NCI-H1092 (cell line): ENCODE measurements at places on chromosomes 13 and 19.

GRCh38 chr19:46602392-46603194 is 1.5 kb downstream of the CALM3 start:
- no peak for DNase-seq

DNA sequence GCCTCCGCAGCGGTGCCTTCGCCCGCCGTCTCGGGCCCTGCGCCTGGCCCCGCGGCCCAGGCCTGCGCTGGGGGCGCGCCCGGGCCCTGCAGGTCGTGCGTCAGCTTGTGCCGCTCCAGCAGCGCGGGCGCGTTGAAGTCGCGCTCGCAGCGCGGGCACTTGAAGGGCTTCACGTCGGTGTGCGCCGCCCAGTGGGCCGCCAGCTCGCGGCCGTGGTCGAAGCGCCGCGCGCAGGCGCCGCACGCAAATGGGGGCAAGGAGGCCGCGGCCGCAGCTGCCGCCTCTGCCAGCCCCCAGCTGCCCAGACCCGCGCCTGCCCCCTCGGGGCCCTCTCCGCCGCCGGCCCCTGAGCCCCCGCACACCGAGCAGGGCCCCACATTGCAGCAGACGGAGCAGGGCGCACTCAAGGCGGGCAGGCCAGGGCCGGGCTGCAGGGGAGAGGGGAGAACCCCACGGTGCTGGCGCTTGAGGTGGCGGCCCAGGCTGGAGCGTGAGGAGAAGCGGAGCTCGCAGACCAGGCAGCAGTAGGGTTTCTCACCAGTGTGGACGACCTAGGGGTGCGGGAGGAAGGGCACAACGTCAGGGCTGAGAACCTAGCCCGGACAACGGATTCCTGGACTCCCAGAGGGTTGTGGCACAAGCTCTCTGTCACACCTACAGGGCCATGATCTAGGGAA is 6.1 kb downstream of the FIZ1 start:
- DNase-seq = no peak

- no peak for DNase-seq
Observed at GRCh38 chr13:112579310-112579843, 8.6 kb downstream of the TUBGCP3 start.

GRCh38 chr13:95924389-95924994 is 128.7 kb downstream of the UGGT2 start:
- DNase-seq = no peak

GRCh38 chr13:48155848-48156247 is 60.9 kb upstream of the MED4 start:
- DNase-seq = no peak

DNA sequence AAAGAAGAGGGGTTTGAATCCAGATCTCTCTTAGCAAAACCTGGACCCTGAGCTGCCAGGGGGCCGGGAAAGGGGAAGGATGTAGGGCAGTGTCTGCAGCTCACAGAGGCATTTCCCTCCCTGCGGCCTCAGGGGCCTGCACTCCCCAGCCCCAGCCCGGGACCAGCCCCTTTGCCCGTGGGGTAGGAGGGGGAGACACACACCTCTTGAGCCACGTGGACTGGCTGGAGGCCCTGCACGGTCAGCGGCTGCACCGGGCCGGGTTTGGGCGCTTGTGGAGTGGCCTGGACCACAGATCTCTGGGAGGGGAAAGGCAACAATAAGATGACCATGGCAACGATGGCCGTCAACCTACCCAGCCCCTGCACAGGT is 26.9 kb downstream of the RFX1 start:
- DNase-seq = no peak

- no peak for DNase-seq
Observed at GRCh38 chr13:44093607-44094564, 214.2 kb downstream of the LACC1 start.

GRCh38 chr13:69683921-69684686 is 423.5 kb upstream of the ATXN8OS start:
- no peak for DNase-seq

DNA sequence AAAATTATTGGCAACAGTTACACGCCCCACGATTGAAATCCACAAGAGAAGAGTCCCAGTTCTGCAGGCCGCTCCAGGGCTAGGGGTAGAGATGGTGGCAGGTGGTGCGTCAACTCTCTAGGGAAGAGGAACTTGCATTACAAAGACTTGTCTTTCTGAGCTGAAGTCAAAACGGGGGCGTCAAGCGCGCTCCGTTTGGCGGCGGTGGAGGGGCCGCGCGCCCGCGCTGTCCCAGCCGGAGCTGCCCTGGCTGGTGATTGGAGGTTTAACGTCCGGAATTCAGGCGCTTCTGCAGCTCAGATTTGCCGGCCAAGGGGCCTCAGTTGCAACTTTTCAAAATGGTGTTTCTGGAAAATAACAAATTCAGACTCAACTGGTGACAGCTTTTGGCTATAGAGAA is 38.9 kb downstream of the SOX1 start:
- DNase-seq = no peak

GRCh38 chr13:100532090-100532766 is 56.4 kb downstream of the GGACT start:
- no peak for DNase-seq

DNA sequence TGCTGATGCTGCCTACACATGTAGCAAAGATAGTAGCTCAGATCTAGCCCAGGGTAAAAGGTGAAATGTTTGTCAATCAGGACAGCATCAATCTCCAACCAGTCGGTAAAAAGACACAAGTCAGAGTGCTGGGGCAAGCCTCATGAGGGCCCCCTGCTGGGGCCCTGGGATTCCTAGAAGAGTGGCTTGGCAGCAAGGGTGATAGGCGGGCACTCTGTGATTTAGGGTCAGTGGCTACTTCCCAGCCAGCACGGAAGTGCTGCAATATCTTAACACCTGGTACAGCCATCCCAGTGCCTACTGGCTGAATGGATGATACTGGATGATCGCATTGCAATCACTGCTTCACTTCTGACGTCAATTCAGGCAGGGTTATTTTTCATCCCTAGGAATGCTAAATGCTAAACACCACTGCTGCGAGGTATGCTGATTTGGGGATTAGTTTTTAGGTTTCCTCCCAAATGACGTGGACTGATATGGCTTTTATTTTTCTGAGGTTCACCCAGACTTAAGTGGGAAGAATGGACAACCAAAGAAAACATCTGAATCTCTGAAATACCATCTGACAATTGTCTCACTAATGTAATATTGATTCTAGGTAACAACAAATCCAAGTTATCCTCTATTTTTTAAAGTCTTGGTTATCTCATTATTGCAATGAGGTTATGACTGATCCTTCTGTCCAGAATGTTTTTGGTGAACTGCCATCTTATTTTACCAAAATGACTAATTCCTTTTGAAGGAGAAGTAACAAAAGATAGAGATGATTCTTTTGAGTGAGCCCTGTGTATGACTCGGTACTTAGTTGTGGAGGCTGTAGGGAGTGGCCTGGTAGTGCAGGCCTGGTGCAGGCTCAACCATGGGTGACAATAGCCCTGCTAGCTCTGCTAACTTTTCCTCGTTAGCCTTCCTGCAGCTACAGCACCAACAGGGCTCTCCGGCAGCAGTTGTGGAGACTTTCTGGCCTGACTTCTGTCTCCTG is 432.5 kb downstream of the FGF9 start:
- DNase-seq = no peak
